ENCODE measurements at places on chromosomes 3 and 15. TPM values are rescaled to one million over a fixed set of nuclear protein-coding genes. Genes with fewer than 3 reads are reported as not detected.

Gene CNTN4
- polyA plus RNA-seq = 2.2 TPM

- DNase-seq = peak; percentile 51
Observed at GRCh38 chr3:126517291-126517951, at the start of gene UROC1. UROC1 (minus strand) TSS chr3:126517773; CDS start chr3:126517719, 54 bp downstream.

- DNase-seq = no peak
Observed at GRCh38 chr3:46375218-46375617, 4.5 kb downstream of the CCR5 start.

DNA sequence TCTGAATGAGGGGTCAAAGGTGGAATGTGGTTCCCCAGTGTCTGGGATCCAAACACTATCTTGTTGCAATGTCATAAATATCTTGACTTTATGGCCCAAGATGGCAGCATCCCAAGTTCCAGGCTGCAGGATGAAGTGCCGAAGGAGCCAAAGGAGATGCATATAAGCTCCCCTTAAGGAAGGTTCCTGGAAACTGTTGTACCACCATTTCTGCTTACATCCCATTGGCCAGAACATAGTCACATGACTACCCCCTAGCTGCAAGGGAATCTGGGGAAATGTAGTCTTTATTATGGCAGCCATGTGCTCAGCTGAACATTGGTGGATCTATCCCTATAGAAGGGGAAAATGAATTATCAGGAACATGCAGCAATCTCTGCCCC is 54.3 kb downstream of the BDH1 start:
- DNase-seq = no peak

DNA sequence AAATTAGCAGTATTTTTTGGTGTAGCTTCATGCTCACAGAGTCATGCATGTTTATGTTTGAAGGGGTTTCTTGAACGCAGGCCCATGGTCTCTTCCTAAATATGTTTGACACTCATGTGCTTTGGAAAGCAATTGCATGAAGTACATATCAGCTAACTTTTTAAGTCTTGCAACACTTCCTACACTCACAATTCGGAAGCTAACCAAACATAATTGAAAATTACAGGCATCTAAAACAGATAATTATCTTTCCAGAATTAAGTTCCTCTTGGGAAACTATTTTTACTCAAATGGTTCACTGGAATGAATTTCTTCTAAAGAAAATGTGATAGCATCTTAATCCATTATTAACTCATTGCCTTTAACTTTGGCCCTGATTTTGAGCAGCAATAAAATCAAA is 438.9 kb downstream of the RAP2B start:
- DNase-seq = no peak

Gene NR1I2
- 0.41 TPM for polyA plus RNA-seq

Gene ADAMTS17
- polyA plus RNA-seq = 1.7 TPM

Gene ZNF619
- polyA plus RNA-seq = 1.4 TPM

GRCh38 chr3:25589104-25589782 is 75.5 kb downstream of the TOP2B start:
- no peak for DNase-seq

Gene CFAP92
- polyA plus RNA-seq = 0.56 TPM

- DNase-seq = no peak
Observed at GRCh38 chr3:9808345-9809037, 1.6 kb upstream of the TTLL3 start.

Gene PRSS50
- 0.19 TPM for polyA plus RNA-seq

DNA sequence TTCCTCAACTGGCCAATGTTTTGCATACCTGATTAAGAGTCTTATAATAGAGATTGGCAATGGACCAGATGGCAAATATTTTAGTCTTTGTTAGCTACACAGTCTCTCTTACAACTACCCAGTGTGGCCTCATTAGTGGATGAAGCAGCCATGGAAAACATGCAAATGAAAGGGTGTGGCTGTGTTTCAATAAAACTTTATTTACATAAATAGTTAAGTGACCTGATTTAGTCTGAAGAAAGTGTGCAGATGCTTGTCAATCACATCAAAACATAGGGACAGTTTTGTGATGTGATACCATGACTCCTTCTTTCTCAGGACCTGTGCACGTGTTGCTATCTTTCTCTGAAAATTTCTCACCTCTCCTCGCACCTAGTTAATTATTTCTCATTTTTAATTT is 309.8 kb upstream of the GRM7 start:
- no peak for DNase-seq

Gene FGF12
- polyA plus RNA-seq = 3.7 TPM

DNA sequence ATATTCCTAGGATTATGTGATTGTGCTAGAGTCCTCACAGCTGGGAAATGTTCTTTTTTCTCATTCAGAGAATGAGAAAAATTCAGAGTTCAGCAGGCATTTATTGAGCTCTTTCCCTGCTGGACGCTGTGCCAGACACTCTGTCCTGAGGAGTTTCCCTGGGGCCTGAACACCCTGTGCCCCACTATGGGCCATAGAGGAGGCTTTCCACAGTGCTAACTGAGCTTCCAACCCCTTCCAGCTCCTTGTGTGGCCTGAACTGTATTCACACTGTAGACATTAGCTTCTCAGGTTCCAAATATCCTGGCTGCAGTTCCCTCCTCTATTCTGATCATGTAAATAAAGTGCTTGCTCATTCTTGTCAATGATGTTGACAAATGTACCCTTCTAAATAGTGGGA is 10.0 kb downstream of the ABHD2 start:
- DNase-seq = no peak

Gene C3orf20
- polyA plus RNA-seq = not detected

DNA sequence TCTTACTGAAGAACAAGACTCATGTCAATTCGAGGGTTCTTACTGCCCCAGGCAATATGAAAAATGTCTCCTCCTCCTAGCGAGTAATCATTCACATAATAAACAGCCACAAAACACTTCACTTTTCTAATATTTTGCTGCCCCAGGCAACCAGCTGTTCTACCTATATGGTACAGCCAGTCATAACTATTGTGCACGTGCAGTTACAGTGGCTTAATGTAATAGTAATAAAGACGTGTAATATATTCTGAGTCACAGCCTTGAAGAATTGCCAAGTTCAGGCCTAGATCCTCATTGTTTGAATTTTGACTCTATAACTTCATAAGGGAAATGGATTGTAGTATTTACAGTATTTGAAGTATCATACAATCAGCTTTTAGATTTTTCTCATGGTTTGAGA is 1250.0 kb upstream of the GBE1 start:
- DNase-seq = peak; percentile 12

DNA sequence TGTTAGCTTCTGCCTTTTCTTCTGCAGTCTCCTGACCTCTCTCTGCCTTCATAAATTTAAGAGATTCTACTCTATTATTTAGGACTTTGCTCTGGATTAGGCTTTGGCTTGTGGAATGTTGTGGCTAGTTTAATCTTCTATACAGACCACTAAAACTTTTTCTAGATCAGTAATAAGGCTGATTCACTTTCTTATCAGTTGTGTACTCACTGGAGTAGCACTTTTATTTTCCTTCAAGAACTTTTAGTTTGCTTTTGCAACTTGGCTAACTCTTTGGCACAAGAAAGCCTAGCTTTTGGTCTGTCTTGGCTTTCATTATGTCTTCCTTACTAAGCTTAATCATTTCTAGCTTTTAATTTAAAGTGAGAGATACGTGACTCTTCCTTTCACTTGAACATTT is 265.5 kb upstream of the TBC1D5 start:
- no peak for DNase-seq

Gene ECT2
- 2.4 TPM for polyA plus RNA-seq

DNA sequence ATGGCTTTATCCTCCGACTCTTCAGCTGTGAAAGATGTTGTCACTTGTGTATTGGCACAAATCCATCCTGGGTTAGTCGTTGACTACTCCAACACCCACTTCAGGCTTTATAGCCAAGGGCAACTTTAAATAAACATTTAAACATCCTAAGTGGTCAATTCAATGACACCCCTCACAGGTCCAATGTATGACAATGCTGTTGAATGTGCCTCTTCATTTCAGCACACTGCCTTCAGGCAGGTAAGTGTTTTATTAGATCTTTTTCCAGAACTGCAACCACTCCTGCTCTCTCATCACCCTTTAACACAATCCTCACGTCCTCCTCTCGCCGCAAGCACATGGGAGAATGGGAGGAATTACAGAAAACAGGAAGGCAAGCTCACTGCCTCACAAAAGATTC is 30.3 kb downstream of the IL12A start:
- no peak for DNase-seq

GRCh38 chr15:42057799-42058646 is 36.3 kb downstream of the PLA2G4D start:
- DNase-seq = no peak

DNA sequence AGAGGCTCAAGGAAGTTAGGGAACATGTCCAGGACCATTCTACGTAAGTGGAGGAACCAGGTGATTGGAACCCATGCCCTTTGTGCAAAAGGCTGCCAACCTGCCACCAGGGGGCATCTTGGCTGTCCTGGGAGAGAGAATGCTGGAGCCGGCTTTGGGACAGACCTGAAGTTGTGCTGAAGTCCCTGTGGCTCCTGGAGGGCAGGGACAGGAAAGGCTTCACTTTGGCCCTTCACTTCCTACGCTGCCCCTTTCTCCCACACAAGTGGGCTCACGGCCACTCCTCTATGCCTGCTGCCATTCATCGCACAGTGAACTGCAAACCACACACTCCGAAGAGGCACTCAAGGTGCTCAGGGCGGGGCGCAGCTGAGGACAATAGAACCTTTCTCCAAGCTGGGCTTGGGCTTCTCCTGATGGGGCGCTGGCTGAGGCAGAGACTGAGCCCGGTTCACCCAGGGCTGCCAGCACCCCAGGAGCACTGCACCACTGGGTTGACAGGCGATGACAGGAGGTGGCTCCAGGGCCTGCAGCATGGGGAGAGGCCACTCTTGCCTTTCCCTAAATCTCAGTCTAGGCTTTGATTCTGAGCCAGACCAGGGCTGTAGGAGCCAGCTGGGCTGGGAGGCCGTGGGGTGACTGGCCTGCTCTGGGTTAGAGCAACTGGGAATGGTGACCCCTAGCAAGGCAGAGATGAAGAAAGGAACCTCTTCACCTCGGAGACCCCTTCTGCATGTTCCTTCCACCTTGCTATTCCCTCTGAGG is 8.4 kb downstream of the SHF start:
- no peak for DNase-seq

Gene TBCCD1
- 6.2 TPM for polyA plus RNA-seq

Gene MEX3B
- 0.28 TPM for polyA plus RNA-seq

GRCh38 chr15:78149068-78149804 is at the start of gene IDH3A:
IDH3A (plus strand) TSS chr15:78149362; CDS start chr15:78149404, 42 bp downstream.
- DNase-seq = peak; percentile 99

DNA sequence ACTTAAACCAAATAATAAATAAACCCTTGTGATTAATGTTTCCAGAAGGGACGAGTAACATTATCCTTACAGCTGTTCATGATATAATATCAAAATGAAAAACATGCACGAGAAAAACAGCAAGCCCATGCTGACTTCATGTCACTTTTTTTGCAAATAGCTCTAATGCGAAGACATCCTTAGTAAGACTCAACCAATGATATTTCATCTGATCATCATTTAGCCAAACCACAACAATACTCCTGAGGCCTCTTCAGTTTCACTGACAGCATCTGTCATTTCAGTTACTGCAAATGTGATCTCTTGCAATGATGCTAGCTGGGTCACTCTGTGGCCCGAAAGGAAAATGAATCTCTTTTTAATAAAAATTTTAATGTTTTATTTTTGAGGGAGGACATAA is 74.0 kb downstream of the POLR2M start:
- no peak for DNase-seq

GRCh38 chr15:65940618-65940909 is 71.3 kb downstream of the RAB11A start:
- DNase-seq = no peak

Gene A4GNT
- not detected for polyA plus RNA-seq

GRCh38 chr3:153768561-153769469 is 352.4 kb upstream of the ARHGEF26 start:
- peak; percentile 63 for DNase-seq

DNA sequence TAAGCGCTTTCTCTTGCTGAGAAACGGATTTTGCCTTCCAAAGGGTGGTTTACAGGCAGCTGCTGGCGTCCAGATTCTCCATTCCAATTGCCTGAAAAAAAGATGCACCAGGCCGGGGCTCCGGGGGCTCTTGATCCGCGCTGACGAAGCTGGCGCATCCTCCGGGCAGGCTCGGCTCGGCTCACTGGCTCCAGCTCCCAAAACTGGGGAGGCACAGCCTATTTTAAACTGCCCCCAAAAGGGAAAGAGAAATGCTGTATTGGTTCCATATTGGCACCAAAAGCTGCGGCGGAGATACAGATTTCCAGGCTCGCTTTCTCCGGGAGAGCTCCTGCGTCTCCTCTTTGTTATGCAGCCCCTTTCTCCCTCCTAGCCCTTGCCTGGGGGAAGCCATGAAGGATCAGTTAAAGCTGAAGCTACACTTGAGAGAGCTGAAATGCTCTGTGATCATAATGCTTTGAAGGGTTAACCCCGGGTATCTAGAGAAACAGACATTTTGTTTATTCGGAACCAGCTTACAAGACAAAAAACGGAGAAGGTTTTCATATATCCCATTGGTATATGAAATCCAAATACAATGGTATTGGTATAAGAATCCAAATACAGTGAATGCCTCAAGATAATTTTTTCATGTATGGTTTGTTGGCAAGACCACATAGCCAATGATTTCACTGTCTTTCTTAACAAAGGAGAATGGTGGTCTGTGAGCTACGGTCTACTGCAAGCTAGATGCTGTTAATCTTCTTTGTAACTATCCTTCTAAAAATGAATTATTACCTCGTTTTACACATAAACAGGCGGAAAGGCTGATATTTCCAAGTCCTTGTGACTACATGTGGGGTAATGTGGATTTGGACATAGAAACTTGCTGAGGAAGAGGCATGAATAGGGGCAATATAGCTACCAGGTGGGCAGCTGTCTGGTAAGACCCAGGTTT is 693 bp downstream of the CD200 start:
- DNase-seq = no peak

DNA sequence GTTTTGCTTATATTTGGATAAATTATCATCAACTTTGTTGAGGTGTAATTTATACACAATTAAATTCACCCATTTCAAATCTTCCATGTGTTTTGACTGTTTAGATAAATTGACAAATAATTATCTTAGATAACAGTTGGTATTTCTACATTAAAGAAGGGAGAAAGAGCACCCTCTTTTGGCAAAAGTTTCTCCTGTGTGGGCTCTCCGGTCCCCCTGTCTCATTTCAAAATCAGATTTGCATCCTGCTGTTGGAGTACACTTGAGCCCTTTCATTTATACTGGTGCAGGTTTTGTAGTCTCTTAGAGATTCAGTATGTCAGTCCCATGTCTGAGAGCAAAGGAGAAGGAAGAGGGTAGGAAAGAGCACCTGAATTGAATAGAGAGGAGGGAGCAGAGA is 49.4 kb downstream of the NKIRAS1 start:
- no peak for DNase-seq

DNA sequence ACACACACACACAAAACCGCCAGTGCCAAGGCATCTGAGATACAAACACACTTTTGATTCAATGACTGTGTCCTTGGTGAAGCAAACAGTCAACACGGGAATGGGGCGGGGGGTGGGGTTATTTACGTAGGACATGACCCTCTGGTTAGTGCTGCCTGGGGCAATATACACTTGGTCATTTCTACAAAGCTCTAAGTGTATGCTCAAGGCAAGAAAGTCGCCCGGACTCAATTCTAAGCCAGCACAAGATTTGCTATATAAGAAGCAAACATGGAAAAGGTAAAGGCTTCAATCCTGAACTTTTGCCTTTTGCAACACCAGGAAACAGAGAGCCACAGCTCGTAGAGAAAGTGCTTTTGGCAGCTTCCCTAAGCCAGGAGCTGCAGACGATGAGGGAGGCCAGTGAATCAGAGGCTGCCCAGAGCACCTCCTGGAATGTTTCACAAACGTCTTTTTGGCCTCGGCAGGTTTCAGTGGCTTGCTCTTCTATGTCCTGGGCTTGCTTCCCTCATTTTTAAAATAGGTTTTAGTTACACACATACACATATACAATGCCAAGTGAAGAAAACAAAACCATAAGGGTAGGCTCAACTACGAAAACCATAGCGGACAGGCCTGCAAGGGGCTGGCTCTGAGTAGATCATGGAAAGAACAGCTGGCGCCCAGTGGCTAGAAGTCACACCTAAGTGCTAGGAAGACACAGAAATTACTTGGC is 73.6 kb downstream of the TM4SF4 start:
- no peak for DNase-seq

All from kidney (tissue), 22 donors.